ENCODE measurements at places on chromosomes 3 and 15. TPM values are rescaled to one million over a fixed set of nuclear protein-coding genes. Genes with fewer than 3 reads are reported as not detected.

The FILIP1L gene
- 42.7 TPM for total RNA-seq

The TLR9 gene
- total RNA-seq = under 0.01 TPM

DNA sequence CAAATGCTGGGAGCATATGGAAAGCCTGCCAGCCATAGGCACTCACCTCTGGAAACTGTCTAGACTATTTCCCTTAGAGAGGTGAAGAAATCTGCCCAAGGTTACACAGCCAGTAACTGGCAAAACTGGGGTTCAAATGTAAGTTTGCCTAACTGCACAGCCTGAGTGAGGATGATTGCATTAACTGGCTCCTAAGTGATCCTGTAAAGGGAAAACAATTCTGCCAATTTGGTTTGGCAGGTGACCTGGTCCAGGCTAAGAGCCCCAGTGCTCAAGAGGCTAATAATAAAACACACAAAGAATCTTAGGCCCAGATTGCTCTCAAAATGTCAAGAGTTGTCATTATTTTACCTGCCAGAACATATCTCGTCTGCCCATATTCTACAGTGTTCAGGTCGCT lies 43.9 kb upstream of the SPRED1 start:
- no peak for DNase-seq

- no peak for DNase-seq
Observed at GRCh38 chr3:149502438-149502837, 27.9 kb downstream of the TM4SF4 start.

DNA sequence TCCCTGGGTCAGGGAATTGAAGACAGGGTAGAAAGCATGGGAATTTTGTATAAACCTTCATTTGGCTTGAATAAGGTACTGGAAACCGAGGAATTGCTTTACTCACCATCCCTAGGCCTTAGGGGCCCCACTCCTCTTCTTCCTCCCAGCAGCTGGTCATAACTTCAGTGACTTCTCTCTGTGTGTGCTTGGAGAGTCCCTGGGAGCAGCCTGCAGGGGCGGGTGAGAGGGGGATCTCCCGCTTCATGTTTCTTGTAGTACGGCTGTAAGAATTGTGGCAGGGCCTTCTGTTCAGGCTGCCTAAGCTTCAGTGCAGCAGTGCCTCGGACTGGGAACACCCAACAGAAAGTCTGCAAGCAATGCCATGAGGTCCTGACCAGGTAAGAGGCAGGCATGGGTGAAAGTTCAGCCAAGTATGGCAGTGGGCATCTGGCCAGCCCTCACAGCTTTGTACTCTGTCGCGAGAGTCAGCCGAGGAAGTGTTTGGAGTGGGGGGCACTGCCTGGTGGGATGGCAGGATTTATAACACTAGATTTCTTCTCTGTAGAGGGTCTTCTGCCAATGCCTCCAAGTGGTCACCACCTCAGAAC lies 1.7 kb upstream of the DNAJC17 start:
- no peak for DNase-seq

DNA sequence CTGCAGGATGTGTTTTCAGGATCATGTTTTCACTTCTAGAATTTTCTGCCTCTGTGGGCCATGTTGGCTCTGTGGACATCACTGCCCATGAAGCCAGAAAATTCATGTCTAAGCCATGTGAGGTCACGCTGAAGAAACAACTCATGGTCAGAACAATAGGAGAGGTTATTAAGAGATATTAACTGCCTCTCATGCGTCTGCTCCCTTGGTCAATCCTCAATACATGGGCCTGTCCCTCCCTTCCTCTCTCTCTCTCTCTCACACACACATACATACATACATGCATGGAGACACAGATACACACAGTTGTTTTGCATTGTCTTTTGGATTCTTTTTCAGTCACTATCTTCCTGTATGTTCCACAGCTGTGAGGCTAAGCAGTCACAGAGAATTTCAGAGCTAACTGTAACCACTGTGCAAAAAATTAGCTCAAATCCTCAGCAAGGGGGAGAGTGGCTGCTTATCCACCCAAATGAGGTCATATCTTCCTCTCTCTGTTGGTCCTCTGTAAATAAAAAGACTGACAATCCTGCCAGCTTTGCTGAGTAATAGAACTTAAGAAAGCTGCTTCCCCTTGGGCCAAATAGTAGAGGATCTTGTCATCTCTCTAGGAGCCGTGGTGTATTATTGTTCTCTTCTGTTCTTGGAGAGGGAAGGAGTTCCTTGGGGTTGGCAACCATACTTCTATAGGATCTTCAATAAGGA lies 45.6 kb downstream of the LRTM1 start:
- no peak for DNase-seq

GRCh38 chr15:84798436-84798946 lies 18.7 kb upstream of the ALPK3 start:
- no peak for DNase-seq

DNA sequence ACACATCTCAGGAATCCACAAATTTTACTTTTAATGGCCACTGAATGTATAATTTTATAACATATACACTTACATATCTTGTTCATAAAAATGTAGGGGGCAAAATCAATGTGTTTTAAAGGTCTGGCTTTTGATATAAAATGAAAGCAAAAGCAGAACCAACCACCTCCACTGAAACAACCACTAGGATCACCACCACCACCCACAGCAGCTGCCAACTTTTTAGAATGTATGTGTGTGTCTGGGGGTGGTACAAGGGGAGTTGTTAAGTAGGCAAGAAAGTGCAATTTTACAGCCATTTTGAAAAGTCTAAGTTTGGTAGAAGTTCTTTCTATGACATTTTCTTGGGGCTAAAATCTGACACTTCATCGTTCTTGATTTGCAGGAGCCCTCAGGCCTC lies 44.0 kb downstream of the OTOL1 start:
- no peak for DNase-seq
